GDM1 (cell line): ENCODE measurements at places on chromosomes 6 and 20.

DNA sequence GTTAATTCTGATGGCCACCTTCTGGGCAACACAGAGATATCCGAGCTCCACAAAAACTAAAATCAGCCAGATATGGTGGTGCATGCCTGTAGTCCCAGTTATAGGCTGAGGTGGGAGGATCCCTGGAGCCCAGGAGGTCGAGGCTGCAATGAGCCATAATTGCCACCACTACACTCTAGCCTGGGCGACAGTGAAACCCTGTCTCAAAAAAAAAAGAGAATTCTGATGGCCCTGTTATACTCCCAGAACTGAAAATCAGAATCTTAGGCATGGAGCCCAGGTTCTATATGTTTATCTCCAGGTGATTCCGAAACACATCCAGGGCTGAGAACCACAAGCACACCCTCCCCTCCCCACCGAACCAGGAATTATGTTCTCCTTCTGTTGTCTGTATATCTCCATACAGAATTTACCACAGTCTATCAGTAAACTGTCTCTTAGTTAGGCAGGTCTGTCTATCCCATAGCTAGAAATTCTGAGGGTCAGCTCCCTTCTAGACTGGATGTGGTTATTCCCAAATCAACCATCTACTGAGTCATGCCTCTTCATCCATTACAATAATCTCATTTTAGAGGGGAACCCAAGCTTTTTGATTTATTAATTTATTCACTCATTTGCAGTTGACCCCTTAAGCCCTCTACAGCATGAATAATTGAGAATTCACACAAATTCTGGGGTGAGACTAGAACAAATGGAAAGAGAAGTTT lies 24.8 kb upstream of the CCND3 start:
- DNase-seq: no peak

GRCh38 chr6:122069932-122070331 lies 329.5 kb upstream of the HSF2 start:
- DNase-seq: no peak

- DNase-seq: no peak
These were observed 17.9 kb upstream of the CHMP4B start for GRCh38 chr20:33793011-33793931.

GRCh38 chr6:11146117-11146826 lies 34.7 kb upstream of the ERVFRD-1 start:
- DNase-seq: no peak

- no peak for DNase-seq
These were observed 78.3 kb upstream of the CHD6 start for GRCh38 chr20:41696428-41696827.

GRCh38 chr6:98636941-98637340 lies 197.4 kb upstream of the POU3F2 start:
- DNase-seq: no peak

DNA sequence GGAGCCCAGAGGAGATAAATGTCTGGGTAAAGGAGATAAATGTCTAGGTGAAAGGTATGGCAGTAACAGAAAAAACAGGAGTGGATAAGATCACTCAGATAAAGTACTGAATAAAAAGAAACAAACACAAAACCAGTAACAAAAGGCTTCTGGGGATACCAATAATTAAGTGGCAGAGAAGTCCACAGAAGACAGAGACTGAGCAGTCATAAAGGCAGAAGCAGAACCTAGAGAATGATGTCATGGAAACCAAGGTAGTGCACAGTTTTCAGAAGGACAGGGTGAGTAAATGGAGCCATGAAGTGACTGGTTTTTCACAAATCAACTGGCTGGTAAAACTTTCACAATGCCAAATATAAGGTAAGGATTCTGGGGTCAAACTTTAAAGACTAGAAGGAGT lies 80.9 kb upstream of the PLN start:
- DNase-seq: no peak

DNA sequence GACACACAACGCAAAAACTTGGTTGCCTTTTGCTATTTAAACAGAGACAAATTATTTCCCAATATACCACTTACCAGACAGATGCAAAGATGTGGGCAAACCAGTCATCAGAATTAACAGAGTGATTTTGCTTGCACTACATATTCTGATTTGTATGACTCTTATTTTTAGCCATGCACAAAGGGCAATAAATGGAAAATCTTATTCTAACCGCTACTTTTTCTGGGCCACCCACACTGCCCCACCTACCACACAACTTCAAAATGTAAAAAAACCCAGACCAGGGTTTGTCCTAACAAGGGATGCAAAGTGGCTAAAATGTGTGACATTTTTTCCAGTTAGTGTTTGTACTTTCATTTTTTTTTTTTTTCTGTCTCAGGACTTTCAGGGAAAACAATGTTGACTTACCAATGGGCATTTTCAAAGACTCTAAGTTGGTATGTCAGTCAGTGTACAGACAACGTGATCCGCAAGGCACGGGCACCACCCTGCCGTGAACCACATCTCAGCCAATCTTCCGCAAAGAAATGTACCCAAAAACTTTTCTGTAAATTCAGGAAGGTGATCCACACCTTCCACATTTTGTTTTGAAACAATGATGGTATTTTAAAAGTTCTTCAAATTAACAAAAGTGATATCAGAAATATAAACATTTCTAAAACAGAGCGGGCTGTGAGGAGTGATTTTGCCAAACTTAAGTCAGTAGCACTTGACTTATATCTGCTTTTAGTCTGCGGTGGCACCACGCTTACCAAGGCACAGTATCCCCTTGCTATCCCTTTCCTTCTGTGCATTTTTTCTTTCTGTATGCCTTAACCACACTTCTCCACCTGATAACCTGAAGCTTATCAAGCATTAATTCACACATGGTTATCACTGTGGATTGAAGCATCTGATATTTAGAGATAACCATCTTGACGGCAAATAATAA lies 185.6 kb downstream of the GJA10 start:
- DNase-seq: no peak
